ENCODE measurements at places on chromosomes 12 and 14. TPM values are rescaled to one million over a fixed set of nuclear protein-coding genes. Genes with fewer than 3 reads are reported as not detected.

- peak overlapping the region; percentile 23 for H3K27ac ChIP-seq
- no peak for DNase-seq
- peaks cover 53% of the 10 kb centered on the region for H3K4me1 ChIP-seq
- no peaks in the 10 kb centered on the region for H3K27me3 ChIP-seq
These were observed 10.9 kb downstream of the BTG1 start for GRCh38 chr12:92134638-92135274.

GRCh38 chr12:40225984-40226602 is 1.3 kb downstream of the LRRK2 start:
- no peak for DNase-seq
- H3K27me3 ChIP-seq: peaks cover 25% of the 10 kb centered on the region
- H3K4me3 ChIP-seq: no peak overlapping the region
- no peak overlapping the region for H3K27ac ChIP-seq

GRCh38 chr12:131133994-131134393 is 180.3 kb downstream of the ADGRD1 start:
- no peak overlapping the region for H3K27ac ChIP-seq
- no peaks in the 10 kb centered on the region for H3K27me3 ChIP-seq
- H3K4me3 ChIP-seq: no peak overlapping the region
- H3K4me1 ChIP-seq: peaks cover 18% of the 10 kb centered on the region

DNA sequence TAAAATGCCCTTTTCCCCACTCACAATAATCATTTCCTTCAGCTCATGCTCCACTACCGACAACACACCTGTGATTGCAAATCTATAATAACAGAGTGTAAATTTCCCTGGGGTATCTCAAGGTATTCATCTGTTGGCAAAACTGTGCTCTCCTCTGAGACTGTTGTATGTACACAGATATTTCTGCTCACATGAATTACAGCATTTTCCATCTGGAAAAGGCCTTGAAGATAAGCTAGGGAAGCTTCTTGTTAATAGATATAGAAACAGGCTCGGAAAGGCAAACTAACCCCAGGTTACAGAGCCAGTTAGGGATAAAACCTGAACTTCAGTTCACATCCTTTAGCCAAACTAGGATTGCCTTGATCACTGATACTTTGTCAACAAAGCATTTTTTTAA is 210.4 kb upstream of the KRR1 start:
- peak overlapping the region; percentile 83 for H3K27ac ChIP-seq
- no peak for DNase-seq
- no peak overlapping the region for H3K4me3 ChIP-seq
- peaks cover 50% of the 10 kb centered on the region for H3K4me1 ChIP-seq

DNA sequence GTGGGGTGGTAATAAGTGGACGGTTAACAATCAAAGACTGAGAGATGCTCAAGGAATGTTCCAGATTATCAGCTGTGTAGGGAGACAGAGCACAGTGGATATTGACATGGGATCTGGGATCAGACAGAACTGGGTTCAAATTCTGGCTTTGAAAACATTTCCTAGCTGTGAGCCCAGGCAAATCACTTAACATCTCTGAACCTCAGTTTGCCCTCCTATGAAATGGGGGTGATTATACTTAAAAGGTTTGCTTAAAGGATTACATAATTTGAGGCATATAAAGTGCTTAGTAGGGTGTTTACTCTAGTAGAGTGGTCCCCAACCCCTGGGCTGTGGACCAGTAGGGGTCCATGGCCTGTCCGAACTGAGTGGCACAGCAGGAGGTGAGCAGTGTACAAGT is 260.0 kb upstream of the CRY1 start:
- H3K27ac ChIP-seq: no peak overlapping the region
- peaks cover 6% of the 10 kb centered on the region for H3K4me1 ChIP-seq
- no peaks in the 10 kb centered on the region for H3K36me3 ChIP-seq
- no peak overlapping the region for H3K4me3 ChIP-seq

GRCh38 chr14:83646228-83646627 is 1883.7 kb upstream of the FLRT2 start:
- no peak overlapping the region for H3K4me3 ChIP-seq
- H3K27me3 ChIP-seq: no peaks in the 10 kb centered on the region
- H3K4me1 ChIP-seq: no peaks in the 10 kb centered on the region
- no peaks in the 10 kb centered on the region for H3K36me3 ChIP-seq
- no peak for DNase-seq
- no peak overlapping the region for H3K27ac ChIP-seq

- peaks cover 46% of the 10 kb centered on the region for H3K27me3 ChIP-seq
- no peaks in the 10 kb centered on the region for H3K36me3 ChIP-seq
- no peak overlapping the region for H3K27ac ChIP-seq
These were observed 43.4 kb upstream of the KCNA1 start for GRCh38 chr12:4866299-4866698.

- H3K4me1 ChIP-seq: no peaks in the 10 kb centered on the region
- no peaks in the 10 kb centered on the region for H3K36me3 ChIP-seq
- H3K27me3 ChIP-seq: no peaks in the 10 kb centered on the region
- H3K4me3 ChIP-seq: no peak overlapping the region
These were observed 188.6 kb downstream of the KCNA5 start for GRCh38 chr12:5232291-5232690.

DNA sequence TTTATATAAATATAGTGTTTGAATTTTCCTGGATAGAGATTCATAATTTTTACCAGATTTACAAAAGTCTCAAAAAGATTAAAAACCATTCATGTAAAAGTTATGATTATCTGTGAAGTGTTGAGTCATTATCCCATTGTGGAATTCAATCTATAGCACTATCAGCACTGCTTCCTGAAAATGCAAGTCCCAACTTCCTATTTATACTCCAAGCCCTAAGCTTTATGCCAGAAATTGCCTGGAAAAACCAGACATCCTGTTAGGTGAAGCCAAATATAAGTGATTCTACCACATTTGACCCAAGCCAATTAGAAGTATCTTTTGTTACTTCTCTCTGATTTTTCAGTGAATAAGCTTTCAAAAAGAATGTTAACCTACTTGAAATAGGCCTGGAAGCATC is 129.1 kb downstream of the GPR135 start:
- H3K36me3 ChIP-seq: peaks cover 5% of the 10 kb centered on the region
- H3K4me3 ChIP-seq: no peak overlapping the region
- no peaks in the 10 kb centered on the region for H3K27me3 ChIP-seq
- H3K27ac ChIP-seq: no peak overlapping the region

- H3K27me3 ChIP-seq: no peaks in the 10 kb centered on the region
- no peaks in the 10 kb centered on the region for H3K36me3 ChIP-seq
- no peak overlapping the region for H3K27ac ChIP-seq
- peaks cover 5% of the 10 kb centered on the region for H3K4me1 ChIP-seq
- DNase-seq: no peak
- H3K4me3 ChIP-seq: no peak overlapping the region
These were observed 111.9 kb upstream of the ARHGAP5 start for GRCh38 chr14:31965071-31965734.

The CCDC184 gene
- total RNA-seq: 11.9 TPM

The PTGDR gene
- total RNA-seq: not detected

The CIDEB gene
- not detected for total RNA-seq

The POTEG gene
- not detected for total RNA-seq

The KRT2 gene
- not detected for total RNA-seq

The PDZRN4 gene
- total RNA-seq: not detected

The NDRG2 gene
- total RNA-seq: 0.08 TPM

The CFL2 gene
- total RNA-seq: 143 TPM

The NR4A1 gene
- total RNA-seq: 7.0 TPM

The CAMKK2 gene
- 5.6 TPM for total RNA-seq
